Fibroblast of the conjunctiva (primary cell): ENCODE measurements at places on chromosomes 2 and 18.

- peak; percentile 60 for DNase-seq
Observed at GRCh38 chr2:138827426-138828054, 47.4 kb upstream of the NXPH2 start.

GRCh38 chr2:8571792-8572499 is 109.9 kb upstream of the ID2 start:
- DNase-seq: no peak

DNA sequence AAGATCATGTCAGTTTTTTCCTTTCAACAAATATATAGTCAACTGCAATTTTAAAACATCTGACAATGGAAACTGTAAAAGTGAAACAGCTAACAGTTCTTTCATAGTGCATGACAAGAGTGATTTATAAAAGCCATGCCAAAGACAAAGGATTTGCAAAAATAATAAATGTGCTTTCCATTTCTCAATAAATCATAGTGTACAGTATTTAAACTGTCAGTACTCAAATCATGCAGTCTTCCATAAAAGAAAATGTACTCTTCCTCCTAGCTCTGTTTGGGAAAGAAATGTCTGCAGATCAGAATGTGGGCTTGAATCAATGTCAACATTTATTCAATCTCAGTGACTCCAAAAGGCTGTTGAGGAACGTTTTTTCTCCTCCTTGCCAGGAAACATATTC is 131.7 kb upstream of the PDE1A start:
- DNase-seq: no peak

DNA sequence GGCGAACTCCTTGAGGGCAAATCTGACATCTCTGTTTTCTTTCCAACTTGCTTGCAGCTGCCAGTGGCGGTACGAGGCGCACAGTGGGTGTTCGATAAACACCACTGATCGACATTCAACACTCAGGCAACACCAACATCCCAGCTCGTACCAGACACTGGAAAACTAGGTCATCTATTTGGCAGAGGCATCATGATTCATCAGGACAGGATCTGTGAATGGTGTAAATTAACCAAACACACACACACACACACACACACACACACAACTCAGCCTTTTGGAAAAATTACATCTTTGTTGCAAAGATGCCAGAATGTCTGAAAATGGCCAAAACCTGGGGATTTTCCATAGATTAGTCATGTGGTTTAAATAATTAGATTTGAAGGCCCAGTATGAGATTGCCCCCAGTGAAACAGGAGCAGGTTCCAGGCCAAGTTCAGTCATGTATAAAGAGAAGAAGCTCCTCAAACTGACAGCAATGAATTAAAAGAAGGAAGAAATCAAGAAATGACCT is 150.5 kb upstream of the NCKAP5 start:
- peak; percentile 60 for DNase-seq

DNA sequence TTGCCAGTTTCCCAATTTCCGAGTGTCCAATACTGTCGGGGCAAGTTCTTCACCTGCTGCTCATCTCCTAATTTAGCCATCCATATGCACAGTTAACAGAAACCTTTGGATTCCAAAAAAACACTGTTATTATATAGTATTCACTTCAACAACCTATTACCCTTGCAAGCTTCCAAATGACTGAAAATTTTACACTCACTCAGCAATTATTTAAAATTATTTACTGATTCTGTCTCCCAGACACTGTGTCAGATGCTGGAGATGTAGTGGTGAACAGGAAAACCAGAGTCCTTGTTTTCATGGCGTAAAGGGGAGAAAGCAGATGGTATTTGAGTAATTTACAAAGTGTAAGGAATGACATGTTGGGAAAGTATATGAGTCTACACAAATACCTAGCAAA is 53.7 kb upstream of the BMPR2 start:
- DNase-seq: no peak

DNA sequence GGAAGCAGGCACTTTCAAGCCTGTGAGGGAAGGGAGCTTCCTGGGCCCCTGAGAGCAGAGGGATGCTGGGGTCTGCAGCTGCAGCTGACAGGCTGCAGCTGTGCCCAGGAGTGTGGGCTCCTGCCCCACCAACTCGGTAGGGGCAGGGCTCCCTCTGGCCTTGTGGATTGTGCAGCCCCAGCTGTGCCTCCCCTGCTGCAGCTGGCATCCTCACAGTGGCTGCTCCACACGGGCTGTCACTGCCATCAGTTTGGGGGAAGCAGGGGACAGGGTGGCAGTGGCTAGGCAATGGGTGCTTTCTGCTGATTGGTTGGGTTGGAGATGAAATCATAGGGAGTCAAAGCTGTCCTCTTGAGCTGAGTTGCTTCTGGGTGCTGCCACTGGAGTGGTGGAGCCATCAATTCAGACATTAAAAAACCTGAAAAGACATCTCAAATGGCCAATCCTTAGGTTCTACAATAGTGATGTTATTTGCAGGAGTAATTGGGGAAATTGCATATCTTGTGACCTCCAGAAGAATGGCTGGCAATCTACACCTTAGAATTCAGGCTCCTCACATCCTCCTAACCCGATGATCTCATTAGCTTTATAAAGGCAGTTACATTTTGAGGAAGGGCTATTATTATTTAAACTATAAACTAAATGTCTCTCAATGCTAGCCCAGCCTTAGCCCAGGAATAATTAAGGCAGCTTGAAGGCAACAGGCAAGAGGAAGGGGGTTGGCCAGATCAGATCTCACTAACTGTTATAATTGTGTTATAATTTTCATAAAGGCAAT is 41.3 kb downstream of the FAM171B start:
- no peak for DNase-seq

DNA sequence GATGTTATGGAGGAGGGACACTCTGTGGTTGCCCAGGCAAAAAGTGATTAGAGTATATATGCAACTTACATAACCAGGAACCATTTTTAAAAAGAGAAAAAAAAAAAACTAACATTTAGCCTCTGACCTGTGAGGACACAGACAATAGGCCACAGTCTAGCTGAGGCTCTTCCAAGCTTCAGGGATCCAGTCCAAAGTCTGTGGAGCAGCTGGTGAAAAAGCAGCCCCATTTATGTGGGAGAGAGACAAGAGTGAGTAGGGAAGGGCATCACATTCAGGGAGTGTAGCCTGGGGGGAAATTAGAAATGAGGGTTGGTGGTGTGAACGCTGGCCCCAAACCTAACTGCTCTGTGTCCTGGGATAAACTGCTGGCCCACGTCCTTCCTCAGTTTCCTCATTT is 122.8 kb downstream of the MYO5B start:
- DNase-seq: no peak

- peak; percentile 89 for DNase-seq
Observed at GRCh38 chr2:234881413-234882241, 70.2 kb upstream of the SH3BP4 start.
